GDM1 (cell line): ENCODE measurements at places on chromosomes 2 and 18.

DNA sequence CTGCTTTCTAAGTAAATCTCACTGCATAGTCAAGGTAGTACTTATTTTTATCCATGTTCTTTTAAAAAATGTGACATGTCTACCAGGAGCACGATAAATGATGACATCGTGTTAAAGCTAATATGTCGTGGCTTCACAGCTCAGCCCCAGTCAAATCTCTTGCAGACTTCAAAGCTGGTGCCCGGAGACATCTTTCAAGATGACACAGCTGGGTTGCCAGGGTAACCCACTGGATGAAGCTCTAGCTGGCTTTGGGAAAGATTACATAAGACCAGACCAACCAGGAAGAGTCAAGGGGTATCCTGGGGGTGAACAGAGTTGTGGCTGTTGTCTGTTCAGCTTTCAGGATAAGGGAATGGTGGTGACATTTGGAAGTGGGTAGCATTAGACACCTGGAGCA, 67.8 kb downstream of the VSNL1 start:
- DNase-seq = no peak

DNA sequence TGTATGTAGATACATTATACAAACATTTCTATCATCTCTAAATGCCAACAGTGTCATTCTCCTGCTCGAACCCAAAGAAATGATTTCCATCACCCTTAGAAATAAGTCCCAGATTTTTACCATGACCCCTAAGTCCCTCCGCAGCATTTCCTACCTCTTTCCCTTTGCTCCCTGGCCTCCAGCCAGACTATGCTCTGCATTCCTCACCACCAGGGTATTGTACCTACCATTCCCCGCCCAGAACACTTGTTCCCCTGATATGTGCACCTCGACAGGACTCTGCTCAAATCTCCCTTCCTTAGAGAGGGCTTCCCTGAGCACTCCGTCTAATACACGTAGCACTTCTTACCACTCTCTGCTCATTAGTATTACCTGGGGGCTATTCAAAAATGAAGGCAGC, 630.2 kb downstream of the ARHGAP15 start:
- no peak for DNase-seq

- DNase-seq = no peak
Measured at GRCh38 chr18:42657551-42657950, 457.9 kb downstream of the RIT2 start.

- no peak for DNase-seq
Measured at GRCh38 chr18:58175786-58176176, 131.8 kb downstream of the NEDD4L start.

- DNase-seq = no peak
Measured at GRCh38 chr18:12029786-12030584, 48.7 kb downstream of the IMPA2 start.

DNA sequence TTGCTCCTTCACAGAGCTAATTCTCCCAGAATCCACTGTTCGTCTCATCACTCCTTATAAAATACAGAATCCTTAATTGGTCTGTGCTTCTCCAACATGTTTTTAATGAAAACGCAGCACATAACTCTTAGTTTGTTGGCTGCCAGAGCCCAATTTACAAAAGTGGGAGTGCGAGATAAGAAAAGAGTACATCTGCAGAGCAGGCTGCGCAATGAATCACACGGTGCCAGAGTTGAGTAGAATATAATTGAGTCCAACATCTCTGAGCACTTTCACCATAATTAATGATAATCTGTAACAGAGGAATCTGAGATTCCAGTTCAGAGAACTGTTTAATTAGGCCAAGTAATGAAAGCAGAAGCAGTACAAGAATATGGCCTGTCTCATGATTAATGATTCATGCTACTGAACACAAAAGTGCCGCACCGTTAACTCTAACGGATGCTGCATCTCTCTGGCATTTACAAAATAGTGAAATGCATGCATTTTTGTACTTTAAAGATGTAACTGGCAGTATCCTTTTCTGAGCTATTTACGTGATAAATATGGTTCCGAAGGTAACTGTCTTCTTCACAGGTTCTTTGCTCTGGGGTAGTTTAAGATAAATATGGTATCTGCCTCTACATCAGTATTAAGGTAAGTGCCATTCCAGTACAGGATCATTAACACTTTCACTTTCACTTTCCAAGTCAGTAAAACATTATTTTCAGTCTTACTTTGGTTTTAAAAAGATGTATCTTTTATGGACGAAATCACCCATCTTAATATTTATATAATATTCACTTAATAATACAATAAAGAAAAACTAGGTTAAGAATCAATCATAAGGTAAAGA, 785.6 kb downstream of the NR4A2 start:
- no peak for DNase-seq

- DNase-seq = no peak
Measured at GRCh38 chr2:174610243-174610995, 12.8 kb upstream of the WIPF1 start.

GRCh38 chr2:197216361-197216979, 94.1 kb downstream of the ANKRD44 start:
- no peak for DNase-seq

GRCh38 chr2:167480232-167480985, 592.1 kb downstream of the XIRP2 start:
- no peak for DNase-seq

DNA sequence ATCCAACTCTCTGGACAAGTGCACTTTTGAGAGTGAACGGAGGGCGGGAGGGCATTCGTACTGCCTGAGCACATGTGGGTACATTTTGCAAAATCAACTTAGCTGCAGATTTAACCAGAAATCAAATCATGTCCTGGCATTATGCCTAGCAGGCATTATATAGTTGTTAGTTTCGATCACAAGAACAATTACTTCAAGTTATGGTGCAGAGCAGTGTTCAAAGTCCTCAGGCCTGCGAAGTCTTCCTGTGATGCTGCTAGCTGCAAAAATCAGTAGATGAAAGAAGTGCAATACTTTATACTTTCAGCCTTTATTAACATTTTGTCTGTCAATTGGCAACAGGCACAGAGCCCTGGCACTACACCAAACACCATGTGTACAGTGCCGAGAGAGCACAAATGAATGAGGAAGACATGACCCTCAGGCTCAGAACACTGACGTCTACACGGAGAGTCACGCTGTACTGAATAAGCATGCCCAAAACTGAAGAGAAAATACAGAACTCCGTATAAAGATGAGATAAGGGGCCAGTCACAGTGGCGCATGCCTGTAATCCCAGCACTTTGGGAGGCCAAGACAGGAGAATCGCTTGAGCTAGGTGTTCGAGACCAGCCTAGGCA, 92.1 kb upstream of the CREB1 start:
- no peak for DNase-seq

- no peak for DNase-seq
Measured at GRCh38 chr2:24725956-24726355, 67.2 kb downstream of the PTRHD1 start.

GRCh38 chr18:54032412-54032811, 192.1 kb downstream of the MBD2 start:
- no peak for DNase-seq

DNA sequence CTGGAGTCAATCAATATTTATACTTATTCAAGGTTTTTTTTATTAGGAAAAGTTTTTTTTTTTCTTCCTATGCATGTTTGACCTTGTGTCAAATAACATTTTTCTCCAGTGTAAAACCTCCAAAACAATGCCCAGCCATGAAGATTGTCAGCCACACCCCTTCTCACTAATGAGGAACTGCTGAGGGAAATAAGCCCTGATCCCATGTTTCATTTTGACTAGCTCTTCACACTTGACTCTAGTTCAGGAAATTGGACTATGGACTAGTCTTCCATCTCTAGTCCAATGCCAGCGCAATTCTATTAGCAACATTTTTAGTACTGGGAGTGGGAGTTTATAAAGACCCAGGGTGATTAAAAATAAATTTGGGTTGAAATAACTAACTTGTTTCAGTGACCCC, 275.6 kb upstream of the CXCR4 start:
- no peak for DNase-seq

DNA sequence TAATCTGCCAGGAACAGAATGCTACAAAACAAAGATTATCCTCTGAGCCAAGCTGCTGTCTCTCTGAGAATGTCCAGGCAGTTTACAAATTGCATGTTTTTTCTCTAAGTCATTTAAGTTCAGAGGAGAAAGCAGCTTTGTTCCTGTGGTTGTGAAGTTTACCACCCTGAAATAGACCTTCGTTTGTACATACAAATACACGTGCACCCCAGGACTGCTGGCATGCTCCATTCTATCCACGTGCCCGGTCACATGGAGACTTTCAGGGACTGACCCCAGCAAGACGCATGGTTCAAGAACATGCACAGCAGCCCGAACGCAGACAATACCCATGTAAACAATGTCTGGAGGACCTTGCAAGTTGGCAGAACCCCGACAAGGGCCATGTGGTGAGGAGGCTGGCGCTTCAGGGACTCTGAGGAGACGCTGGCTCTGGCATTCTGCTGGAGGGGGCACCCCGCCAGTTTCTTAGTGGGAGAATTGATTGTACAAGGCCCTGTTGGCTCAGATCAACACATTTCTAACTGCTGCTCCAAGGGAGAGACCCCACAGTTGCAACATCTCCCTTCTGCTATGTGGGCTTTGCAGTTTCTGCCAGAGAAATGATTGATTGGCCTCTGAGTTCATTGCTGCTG, 33.3 kb downstream of the FAM178B start:
- no peak for DNase-seq

- no peak for DNase-seq
Measured at GRCh38 chr2:167506395-167506794, 618.1 kb downstream of the XIRP2 start.

GRCh38 chr18:2871111-2871720, 24.4 kb downstream of the EMILIN2 start:
- DNase-seq = no peak

DNA sequence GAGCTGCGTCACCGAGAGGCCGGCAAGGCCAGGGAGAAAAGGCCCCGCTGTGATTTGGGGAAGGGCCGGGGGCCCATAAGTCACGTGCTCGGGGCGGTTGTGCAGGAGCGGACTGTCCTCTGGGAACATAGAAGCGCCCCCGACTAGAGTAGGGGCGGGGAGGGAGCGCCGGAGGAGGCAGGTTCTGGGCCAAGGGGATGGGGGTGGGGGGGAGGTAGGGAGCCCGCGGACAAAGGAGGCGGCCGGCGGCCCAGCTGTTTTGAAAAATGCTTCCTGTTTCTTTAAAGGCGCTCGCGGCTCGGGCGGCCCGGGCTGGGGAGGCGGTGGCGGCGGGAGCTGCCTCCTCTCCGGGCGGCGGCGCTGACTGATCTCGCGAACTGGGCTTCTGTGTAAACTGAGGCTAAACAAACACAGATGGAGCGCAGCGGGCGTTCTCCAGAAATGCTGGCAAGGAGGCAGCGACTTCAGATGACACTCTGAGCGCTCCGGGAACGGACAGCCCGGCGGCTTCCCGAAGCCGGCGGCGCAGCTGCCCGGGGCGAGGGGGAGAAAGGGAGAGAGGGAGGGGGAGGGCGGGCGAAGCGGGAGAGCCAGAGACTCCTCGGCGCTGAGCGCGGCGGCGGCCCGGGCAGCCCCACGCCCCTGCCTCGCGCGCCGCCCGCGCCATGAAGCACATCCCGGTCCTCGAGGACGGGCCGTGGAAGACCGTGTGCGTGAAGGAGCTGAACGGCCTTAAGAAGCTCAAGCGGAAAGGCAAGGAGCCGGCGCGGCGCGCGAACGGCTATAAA, at the start of gene ATOH8:
TSS of gene ATOH8 (plus strand) at position 467 of the 788 bp plus-strand sequence. CDS start at position 666, 199 bp downstream.
- peak; percentile 14 for DNase-seq

DNA sequence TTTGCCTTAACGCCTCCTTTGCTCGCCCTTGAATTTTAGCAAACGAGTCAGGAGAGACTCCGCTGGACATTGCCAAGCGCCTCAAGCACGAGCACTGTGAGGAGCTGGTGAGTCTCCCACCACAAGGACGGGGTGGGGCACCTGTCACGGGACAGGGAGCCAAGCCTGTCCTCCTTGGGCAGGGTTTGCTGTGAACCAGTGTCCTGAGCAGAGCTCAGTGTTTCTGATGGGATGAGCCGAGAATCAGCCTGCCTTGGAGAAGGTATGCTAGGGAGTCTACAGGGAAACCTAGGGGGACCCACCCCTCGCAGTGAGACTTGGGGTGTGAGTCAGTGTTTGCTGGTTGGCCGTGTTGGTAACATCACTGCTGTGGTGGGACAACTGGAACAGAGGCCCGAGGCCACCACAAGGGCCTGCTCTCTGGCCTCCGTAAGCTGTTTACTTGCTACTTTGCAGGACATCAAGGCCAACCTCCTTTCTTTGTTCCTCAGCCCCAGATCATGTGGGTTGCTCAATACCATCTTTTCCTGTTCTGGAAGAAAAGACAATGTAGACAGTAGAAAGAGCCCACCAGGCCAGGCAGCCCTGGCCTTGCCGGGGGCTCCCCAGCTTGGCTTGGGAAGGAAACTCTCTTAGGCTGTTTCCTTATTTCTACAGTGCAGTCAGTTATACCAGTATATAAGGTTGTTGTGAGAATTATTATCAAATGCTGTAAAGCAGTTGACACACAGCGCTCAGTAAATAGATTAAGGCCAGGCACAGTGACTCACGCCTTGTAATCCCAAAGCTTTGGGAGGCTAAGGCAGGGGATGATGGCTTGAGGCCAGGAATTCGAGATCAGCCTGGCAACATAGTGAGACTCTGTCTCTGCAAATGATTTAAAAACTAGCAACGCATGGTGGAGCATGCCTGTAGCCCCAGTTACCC, 42.4 kb downstream of the ITGB1BP1 start:
- DNase-seq = no peak

DNA sequence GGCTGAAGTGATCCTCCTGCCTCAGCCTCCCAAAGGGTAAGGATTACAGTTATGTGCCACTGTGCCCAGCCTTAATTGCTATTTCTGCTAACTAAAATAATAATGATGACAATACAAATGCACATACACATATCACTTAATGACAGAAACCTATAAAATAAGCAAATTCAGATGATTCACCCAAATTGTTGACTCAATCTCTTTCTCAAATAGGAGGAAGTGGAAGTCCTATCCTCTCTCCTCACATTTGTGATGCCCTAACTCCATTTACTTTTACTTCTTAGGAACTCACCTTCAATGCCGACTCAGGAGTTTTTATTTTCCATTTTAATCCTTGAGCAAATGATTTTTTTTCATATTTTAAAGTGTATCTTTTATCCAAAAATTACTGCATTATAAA, 24.5 kb upstream of the RAPH1 start:
- no peak for DNase-seq

GRCh38 chr2:67289271-67289670, 107.9 kb upstream of the ETAA1 start:
- no peak for DNase-seq

- no peak for DNase-seq
Measured at GRCh38 chr2:235659767-235660322, 166.0 kb downstream of the AGAP1 start.
